ENCODE measurements at places on chromosomes 11 and 22.

GRCh38 chr11:57752954-57753353, 1.3 kb upstream of the BTBD18 start:
- no peak for DNase-seq

GRCh38 chr11:12248330-12248729, 129.0 kb upstream of the PARVA start:
- DNase-seq, result no peak

DNA sequence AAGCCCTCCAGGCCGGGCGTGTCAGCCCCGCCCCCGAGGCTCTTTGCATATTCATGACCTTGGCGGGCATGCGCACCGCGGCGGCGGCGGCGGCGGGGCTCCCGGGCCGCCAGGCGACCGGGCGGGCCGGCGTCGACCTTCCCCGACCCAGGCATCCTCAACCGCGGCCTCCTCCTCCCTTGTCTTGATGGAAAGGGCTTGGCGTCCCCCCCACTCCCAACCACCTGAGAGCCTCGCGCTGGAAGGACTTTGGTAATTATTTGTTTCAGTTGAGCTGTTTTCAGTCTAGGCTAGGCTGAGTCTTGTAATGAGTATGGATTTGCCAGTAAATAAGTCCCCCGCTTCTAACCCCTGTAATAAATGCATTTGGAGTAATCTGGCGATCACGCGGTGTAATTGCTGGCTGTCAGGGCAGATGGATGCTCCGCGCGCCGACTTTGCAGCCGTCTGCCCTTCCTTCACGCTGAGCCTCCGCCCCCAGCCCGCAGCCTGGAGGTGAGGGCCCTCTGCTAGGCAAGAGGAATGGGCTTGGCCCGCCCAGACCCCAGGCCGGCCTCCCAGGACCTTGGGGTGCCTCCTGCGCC, 25.2 kb downstream of the FLRT1 start:
- no peak for DNase-seq

GRCh38 chr11:59801981-59802638, 8.5 kb downstream of the MRPL16 start:
- DNase-seq, result peak; percentile 38

DNA sequence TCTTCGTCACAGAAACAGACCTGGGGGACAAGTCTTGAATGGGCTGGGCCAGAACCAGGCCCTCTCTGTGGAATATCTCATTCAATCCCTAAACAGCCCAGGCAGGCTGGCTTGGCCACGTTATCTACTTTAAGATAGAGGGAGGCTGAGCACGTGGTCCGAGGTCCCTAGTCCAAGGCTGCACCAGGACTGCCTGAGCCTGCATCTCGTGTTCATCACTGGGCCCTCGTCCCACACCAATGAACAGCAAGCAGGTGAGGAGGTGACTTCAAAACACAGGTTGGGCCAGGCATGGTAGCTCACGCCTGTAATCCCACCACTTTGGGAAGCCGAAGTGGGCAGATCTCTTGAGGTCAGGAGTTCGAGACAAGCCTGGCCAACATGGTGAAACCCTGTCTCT, 20.3 kb upstream of the FGF3 start:
- no peak for DNase-seq

DNA sequence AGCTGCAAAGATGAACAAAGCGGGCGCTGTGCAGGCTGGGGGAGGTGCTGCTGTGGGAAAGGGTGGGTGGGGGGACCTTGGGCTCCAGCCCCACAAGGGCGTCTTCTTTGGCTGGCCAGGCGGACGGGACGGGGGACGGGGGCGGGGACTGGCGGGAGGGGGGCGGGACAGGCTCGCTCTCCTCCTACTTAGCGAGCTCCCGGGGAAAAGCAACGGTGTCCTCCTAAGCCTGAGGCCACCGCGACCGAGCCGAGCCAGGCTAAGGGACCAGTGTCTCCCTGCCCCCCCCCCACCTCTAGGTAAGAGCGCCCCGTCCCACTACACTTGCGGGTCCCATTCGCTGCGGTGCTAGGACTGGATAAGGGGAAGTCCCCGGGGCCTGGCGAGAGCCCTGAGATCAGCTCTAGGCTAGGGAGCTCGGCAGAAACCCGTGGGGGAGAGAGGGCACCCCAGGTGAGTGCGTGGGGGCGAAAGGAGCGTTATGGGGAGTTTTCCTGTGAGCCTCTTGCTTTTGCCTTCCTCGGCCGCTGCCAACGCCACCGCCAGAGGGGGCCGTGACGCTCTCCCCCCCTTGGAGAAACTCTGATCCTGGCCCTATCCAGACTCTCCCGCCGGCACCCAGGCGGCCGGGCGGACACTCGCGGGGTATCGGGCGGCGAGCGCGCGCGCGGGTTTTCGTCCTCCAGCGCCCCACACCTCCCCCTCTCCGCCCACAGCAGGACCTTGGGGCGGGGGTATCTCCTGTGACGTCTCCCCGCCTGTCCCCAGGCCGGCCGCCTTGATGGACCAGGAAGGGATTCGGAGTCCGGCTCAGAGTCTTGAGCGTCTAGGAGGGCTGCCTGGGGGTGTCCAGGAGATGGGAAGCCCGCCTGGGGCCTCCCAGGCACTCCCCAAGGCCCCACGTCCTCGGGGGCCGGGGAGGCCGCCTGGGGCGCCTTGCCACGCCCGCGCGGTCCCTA, at the start of gene PHLDB1:
Gene PHLDB1, plus strand, starts transcription at position 215 of the 959 bp plus-strand sequence. CDS start 6,222 bp downstream, outside the sequence.
- no peak for DNase-seq

- no peak for DNase-seq
These were observed 23.4 kb downstream of the CCDC81 start for GRCh38 chr11:86398106-86398505.

All from NCI-H446 (cell line).